Esophagus squamous epithelium (tissue), 5 donors: ENCODE measurements at places on chromosomes 16 and 17. TPM values are rescaled to one million over a fixed set of nuclear protein-coding genes. Genes with fewer than 3 reads are reported as not detected.
A peak's percentile ranks its signal among the peaks of the same experiment; 100 is the strongest.

The NT5M gene
- total RNA-seq = 2.7 TPM

The ADAD2 gene
- total RNA-seq = 4.2 TPM

The RNF222 gene
- total RNA-seq = 14.1 TPM

The KRTAP2-2 gene
- not detected for total RNA-seq

DNA sequence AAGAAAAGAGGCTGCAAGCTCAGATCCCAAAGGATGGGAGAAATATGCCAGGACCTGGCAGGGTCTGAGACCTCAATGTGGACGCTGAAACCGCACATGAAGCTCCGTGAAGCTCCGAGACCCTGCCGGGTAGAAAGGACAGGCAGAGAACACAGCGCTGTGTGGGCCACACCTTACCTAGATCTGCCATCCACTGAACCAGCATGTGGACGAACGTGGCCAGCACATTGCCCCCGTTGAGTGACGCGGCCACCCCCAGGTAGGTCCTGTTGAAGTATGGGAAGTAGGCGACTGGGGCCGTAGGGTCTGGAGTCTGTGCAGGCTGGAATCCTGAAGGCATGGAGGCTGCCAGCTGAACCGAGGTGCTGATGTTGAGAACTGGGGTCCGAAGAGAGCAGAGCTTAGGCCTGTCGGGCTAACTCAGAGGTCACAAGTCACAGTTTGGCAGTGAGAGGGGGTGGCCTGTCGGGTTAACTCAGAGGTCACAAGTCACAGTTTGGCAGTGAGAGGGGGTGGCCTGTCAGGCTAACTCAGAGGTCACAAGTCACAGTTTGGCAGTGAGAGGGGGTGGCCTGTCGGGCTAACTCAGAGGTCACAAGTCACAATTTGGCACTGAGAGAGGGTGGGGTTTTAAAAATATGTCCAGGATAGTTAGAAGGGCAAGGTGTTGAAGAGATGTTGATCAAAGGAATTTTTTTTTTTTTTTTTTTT is 6.1 kb upstream of the TRPV1 start:
- no peak for DNase-seq
- no peaks in the 10 kb centered on the region for H3K27me3 ChIP-seq
- no peaks in the 10 kb centered on the region for H3K4me1 ChIP-seq

DNA sequence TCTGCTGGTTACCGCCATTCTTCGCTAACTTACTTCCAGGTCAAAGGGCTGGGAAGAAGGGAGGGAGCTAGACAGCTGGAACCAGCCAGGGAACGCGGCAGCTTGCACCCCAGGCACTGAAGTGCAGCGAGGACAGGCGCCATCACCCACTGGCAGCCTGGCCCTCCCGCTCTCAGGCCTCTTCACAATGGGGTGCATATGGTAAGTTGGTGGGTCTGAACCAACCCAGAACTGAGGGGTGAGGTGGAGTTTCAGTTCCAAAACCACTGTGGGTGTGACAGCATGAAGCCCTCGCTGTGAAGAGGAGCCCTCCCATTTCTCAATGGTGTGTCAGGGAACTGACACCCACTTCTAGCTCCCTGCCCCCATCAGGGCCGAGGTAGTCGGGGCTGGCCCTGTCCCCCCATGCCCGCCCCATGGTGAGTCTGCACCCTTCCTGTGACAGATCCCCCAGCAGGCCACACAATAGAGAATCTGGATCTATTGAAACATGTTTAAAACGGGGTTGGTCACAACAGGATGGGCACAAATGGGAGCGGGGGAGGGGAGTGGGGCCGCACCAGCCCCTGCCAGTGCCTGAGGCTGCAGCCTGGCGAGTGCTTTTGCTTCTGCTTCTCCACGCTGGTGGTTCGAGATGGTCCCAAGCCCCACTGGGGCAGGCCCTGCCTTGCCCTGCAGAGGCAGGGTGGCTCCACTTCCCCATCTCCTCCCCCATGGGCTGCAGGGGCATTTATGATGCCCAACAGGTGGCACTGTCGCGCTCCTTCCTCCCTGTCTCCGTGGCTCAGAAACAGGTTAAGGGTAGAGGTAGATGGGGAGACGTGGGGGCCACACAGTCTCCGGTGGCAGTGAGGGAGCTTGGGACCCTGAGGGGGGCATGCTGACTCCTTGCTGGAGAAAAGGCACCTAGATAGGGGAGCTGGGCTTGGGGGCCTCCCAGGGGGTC is 2.3 kb downstream of the LIMD2 start:
- peaks cover 29% of the 10 kb centered on the region for H3K36me3 ChIP-seq
- DNase-seq = no peak
- H3K4me3 ChIP-seq = peak overlapping the region; percentile 60
- peaks cover 23% of the 10 kb centered on the region for H3K4me1 ChIP-seq

- no peak overlapping the region for H3K4me3 ChIP-seq
- no peaks in the 10 kb centered on the region for H3K4me1 ChIP-seq
- no peaks in the 10 kb centered on the region for H3K27me3 ChIP-seq
- H3K36me3 ChIP-seq = peaks cover 6% of the 10 kb centered on the region
Measured at GRCh38 chr17:76791053-76791980, 53.4 kb downstream of the MFSD11 start.

DNA sequence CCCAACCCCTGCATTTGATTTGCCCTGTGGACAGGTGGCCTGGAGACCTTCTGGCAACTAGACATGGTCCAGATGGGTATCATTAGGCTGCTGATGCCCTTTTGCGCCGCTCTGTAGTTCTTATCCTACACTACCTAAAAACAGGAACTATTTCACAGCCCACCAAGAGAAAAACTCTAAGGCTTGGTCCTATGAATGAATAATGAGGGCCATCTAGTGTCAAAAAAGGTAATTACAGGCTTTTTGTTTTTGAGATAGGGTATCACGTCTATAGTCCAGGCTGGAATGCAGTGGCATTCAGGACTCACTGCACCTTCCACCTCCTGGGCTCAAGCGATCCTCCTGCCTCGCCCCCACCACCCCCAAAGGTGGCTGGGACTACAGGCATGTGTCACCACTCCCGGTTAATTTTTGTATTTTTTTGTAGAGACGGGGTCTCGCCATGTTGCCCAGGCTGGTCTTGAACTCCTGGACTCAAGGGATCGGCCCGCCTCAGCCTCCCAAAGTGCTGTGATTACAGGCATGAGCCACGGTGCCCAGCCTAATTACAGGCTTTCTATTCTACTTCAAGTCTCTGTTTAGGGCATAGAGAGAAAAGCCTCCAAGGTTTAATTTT is 20.9 kb downstream of the COIL start:
- DNase-seq = no peak
- no peak overlapping the region for H3K4me3 ChIP-seq
- peaks cover 17% of the 10 kb centered on the region for H3K4me1 ChIP-seq
- H3K27ac ChIP-seq = no peak overlapping the region

DNA sequence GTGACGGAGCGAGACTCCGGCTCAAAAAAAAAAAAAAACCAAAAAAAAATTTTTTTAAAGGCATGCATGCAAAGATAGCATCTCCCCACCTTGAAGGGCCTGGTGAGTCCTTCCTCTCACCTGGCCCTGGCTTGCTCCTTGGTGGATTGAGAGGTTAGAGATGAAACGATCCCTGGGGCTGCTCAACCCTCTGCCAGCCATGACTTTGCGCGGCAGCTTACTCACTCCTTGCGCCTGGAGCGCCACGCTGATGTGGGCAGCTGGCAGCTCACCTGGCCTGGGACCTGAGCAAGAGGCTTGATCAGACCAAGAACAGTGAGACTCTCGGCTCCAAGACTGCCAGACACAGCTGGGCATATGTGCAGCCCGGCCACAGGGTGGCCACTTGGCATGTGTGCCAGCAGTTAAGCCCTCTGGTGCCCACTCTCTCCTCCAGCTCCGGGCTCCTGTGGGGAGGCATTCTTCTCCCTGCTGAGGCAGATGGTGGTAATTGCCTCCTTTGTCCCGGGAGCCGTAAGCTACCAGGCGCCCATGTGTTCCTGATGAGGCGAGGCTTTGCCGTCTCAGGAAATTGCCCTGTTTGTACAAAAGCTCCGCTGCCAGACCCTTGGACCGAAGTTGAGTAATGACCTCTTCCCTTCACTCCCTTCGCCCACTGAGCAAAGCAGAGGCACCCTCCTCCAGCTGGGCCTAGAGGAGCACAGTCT is 5.1 kb upstream of the EVPL start:
- H3K4me1 ChIP-seq = peaks cover 43% of the 10 kb centered on the region
- no peaks in the 10 kb centered on the region for H3K27me3 ChIP-seq
- DNase-seq = no peak
- no peak overlapping the region for H3K27ac ChIP-seq
- H3K4me3 ChIP-seq = no peak overlapping the region

DNA sequence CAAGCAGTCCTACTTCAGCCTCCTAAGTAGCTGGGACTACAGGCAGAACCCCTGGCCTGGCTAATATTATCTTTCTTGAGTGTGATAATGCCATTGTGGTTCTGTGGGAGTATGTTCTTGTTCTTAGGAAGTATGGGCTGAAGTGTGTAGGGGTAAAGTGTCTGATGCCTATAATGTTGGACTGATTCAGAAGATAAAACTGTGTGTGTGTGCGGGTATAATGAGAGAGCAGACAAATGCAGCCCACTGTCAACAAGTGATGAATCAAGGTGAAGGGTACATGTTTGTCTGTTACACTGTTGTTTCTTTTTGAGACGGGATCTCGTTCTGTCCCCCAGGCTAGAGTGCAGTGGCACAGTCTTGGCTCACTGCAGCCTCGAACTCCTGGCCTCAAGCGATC is 127.5 kb downstream of the CLEC16A start:
- DNase-seq = no peak
- no peak overlapping the region for H3K4me3 ChIP-seq
- no peak overlapping the region for H3K27ac ChIP-seq
- H3K27me3 ChIP-seq = no peaks in the 10 kb centered on the region

- no peaks in the 10 kb centered on the region for H3K36me3 ChIP-seq
- H3K4me3 ChIP-seq = no peak overlapping the region
- H3K27ac ChIP-seq = peak overlapping the region; percentile 84
- H3K27me3 ChIP-seq = no peaks in the 10 kb centered on the region
Measured at GRCh38 chr16:10616756-10617640, 36.6 kb upstream of the EMP2 start.
